Stimulated activated CD4-positive, alpha-beta T cell treated with anti-CD3 and anti-CD28 coated beads, Interleukin-4, amount 100 ng/mL, for 1 hour (primary cell): ENCODE measurements at places on chromosomes 3 and 15.
A peak's percentile ranks its signal among the peaks of the same experiment; 100 is the strongest.

DNA sequence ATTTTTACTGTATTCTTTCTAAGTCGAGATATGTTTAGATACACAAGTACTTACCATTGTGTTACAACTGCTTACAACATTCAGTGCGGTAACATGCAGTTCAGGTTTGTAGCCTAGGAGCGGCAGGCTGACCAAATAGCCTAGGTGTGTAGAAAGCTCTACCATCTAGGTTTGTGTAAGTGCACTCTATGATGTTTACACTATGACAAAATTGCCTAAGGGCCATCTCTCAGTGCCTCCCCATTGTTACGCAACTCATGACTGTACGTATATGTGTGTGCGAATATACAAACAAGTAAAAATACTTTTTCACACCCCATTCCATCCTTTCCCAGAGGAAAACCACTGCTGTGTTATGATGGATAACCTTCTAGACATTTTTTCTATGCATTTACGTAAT, 44.3 kb downstream of the PXYLP1 start:
- DNase-seq: no peak

DNA sequence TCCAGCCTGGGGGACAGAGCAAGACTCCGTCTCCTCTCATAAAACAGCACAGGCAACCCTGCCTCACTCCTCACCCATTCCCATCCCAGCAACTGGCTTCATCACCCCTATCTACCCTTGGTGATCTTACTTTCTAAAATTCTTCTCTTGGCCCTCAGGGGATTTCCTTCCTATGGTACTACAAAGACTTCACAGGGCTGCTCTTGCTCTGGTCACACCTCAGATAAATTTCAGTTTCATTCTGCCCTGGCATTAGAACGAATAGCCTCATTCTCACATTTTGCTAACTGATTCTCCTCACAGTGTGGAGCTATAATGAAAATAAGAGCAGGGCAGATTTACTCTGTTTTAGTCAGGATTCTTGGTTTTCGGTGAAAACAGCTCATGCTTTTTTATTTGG, 22.1 kb upstream of the CRBN start:
- no peak for DNase-seq

- no peak for DNase-seq
Measured at GRCh38 chr15:69524814-69525213, 72.2 kb downstream of the RPLP1 start.

GRCh38 chr3:183046883-183047282, 52.4 kb downstream of the MCCC1 start:
- no peak for DNase-seq

DNA sequence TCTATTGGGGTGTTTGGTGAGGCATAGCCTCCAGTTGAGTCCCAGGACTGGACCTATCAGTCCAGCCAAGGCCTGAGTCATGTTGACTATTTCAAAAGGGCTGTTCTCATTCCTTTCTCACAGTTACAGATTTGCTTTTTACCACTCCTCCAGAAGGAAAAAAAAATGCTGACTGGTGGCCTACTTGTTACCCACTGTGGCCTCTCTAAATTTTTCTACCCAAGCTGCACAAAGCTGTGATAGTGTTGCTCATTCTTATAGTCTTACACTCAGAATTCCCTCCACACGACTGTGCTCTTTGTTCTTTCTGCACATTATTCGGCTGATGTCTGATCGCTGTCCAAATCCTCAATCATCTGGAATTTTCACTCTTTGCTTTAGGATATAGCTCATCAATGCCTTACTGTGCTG, 1142.2 kb downstream of the IGSF11 start:
- DNase-seq: no peak

DNA sequence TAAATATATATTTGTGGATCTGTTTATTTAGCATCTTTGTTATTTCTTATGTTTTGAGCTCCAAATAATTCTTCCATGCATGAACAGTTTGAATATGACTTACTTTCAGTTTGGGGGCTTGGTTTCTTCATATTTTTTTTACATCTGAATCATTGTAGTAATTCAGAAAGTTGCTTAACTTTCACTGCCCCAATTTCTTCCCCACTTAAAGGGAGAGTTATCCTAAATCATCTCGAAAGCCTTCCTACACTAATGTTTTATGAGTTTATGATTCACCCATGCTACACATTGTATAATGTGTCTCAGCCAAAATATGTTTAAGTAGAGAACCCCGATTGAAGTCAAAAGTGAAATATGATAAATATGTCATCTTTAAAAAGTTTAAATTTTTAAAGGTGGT, 47.8 kb downstream of the SPRED1 start:
- DNase-seq: no peak

- DNase-seq: no peak
Measured at GRCh38 chr15:31230630-31231485, 95.8 kb upstream of the KLF13 start.

GRCh38 chr3:183513046-183513706, 42.3 kb downstream of the KLHL6 start:
- DNase-seq: no peak

- DNase-seq: no peak
Measured at GRCh38 chr3:173217127-173217526, 76.1 kb upstream of the SPATA16 start.

GRCh38 chr3:10437272-10437994, 68.0 kb downstream of the ATP2B2 start:
- DNase-seq: peak; percentile 61

GRCh38 chr3:52527732-52528585, 5.7 kb downstream of the NT5DC2 start:
- DNase-seq: no peak

- no peak for DNase-seq
Measured at GRCh38 chr3:124923833-124924232, 10.7 kb downstream of the MUC13 start.

DNA sequence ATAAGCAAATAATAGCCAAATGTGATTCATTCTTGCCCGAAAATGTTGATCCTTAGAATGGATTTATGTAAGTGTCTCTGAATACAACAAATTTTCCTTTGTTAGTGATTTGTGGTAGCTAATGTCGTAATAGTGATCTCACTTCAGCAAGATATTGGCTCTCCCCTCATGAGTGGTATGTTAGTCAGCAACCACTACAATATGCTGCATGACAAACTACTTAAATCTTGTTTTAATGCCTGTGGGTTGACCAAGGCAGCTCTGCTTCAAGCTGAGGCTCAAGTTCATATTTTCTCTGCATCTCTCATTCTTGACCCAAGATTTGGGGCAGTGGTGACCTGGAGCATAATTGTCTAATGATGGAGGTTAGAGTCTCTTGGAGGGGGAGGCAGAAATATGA, 49.8 kb upstream of the GALNT15 start:
- DNase-seq: no peak

GRCh38 chr15:56821721-56822425, 88.6 kb upstream of the ZNF280D start:
- peak; percentile 33 for DNase-seq

DNA sequence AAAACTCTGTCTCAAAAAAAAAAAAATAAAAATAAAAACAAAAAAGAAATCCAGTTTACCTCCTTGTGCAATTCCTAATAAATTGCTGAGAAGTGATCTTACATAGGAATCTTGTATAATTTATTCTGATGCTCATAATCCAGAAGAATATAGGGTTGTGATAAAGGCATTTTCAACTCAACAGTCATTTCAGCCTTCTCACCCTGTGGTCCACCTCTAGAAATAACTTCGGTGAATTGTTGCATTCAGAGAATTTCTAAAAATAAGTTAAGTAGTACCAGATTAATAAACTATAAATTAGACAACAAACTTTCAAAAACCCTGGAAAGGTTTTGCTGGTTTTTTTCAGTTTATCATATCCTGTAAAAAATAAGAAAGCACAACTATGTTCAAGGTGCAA, 20.2 kb downstream of the RAF1 start:
- no peak for DNase-seq

DNA sequence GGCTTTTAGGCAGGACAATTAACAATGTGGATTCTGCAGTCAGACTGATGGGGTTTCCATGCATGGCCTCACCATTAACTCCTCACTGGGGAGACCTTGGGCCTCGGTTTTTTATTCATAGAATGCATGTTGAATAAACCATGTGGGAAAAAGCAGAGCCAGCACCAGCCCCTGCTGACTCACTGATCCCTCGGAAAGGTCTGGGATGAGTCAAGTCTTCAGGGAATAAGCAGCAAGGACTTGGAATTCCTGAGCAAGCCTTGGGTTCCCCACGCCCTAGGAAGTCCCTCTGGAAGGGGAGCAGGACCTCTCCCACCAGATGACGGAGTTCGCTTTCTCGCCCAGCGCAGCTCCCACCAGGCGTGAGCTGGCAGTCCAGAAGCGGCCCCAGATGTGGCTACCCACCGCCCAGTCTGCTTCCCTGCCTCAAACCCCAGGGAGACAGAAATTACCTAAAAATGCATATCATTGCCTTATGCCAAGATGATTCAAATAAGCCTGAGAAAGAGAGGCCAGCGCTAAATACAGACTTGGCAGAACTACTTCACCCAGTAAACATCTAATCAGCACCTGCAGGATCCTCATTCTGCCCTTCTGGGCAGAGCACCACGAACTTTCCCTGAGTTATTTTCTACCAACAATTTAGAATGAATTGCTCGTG, 45.4 kb downstream of the BTD start:
- no peak for DNase-seq

- no peak for DNase-seq
Measured at GRCh38 chr3:11379238-11379823, 107.1 kb downstream of the ATG7 start.

DNA sequence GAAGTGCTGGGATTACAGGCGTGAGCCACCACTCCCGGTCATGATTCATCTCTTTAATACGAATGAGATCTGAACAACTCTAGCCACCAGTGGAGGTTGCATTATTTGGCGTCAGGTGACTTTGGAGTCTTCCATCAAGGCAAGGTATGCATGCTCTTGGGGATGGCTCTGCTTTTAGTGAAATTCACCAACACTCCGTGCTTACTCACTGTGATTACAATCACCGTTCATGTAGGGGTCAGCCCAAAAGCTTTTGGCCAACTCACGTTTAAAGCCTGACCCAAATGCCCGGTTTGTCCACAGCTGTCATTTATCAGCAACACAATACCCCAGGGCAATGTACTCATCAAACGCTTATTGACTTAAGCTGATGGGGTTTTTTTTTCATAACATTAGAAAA, 155.4 kb downstream of the PDZRN3 start:
- DNase-seq: no peak

- DNase-seq: no peak
Measured at GRCh38 chr3:13080591-13080990, 7.4 kb upstream of the IQSEC1 start.

DNA sequence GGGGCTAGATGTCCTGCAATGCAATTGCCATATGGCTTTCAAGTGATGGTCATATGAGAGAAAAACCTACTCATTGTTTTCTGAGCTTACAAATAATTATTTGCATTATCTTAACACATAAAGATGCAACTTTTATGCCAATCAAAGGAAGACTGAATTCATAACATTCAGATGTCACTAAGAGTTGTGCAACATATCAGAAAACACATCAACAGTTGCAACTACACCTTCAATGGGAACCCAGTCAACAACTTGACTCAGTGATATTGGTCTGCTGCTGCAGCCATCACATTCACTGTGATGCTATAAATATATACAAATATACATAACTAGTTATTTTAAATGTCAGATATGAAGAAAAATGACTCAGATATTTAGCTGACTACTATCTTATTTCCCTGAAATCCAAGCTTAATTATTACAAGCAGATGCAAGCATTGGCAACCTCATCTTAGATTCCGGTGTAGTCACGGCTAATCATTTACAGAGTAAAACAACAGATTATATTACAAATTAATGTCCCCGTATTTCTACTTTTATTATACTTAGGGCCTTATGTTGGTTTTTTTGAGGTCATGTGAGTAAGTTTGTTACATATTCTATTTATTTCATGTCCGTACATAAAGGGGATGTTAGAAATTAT, 23.7 kb downstream of the CNTN3 start:
- DNase-seq: no peak

GRCh38 chr3:138455801-138456716, 21.6 kb downstream of the ESYT3 start:
- DNase-seq: no peak

DNA sequence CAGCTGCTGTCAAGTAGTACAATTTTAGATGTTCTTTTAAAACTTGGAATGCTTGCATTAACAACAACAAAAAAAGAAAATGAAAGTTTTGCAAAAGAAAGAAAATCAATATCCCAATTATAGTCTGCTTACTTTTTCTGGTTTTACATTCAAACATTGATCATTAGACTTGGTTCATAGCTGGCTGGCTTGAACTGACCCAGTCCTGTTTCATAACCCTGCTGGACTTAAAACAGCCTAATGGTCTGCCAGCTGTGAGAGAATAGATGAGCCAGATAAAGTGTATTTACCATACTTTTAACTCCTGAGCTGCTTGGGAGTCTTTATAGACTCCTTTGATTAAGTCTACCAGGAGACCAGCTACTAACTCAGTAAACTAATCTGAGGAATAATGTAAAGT, 59.2 kb downstream of the PIAS1 start:
- no peak for DNase-seq

DNA sequence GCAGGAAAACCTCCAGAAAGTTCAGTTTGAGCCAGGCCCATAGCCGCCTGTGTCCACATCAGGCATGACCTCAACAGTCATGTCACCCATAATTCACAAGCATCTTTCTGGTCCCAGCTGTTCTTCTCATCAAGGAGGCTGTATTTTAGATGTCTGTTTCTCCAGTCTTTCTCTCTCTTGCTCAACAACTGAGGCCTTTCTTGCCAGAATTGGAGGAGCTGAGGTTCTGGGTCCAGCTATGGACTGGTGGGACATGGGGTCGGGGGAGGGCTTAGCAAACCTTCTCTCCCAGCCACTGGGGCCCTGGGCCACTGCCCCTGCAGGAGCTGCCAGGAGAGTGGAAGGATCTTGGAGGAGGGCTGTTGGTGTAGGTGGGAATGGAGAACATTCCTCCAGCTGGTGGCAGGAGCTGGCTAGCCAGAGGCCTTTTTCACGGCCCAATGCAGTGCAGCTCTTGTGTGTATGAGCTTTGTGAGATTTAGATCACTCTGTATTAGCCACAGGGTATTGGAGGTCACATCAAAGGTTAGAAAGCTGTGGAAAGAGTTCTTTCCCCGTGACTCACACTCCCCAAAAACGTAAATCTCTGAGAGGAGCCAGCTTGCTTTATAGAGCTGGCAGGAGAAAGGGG, 23.5 kb downstream of the MAGEF1 start:
- no peak for DNase-seq

- no peak for DNase-seq
Measured at GRCh38 chr3:159860269-159861116, 128.1 kb upstream of the IL12A start.

DNA sequence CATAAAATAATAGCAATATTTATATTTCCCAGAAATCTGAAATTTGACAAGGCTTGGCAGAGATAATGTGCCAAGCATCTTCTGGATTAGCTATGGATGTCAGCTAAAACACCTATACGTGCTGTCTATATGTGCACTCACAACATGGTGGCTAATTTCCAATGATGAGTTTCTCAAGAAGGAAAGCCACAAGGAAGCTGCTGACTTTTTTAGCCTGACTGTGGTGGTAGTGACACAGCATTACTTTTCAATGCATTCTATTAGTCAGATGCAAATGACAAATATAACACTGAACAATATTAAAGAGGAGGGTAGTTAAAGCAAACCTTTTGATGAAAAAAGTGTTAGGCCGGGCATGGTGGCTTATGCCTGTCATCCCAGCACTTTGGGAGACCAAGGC, 101.7 kb upstream of the CCDC54 start:
- DNase-seq: no peak
